ENCODE measurements at places on chromosomes 4 and X. TPM values are rescaled to one million over a fixed set of nuclear protein-coding genes. Genes with fewer than 3 reads are reported as not detected.

DNA sequence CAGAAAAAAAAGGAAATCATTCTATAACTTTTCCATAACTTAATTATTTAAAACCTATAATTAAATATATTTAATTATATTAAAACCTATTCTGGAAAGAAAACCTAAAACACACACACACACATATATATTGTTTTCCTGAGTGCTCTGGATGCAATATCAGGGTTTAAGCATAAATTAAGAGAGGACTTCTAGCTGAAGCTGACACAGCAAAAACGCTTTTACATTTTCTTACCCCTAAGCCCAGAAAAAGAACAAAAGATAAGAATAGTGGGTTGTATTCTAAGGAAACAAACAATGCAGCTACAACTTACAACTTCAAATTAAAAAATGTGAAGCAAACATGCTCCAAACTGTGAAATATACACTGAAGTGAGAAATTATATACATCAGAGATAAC, 52.3 kb downstream of the TMPRSS11B start:
- DNase-seq: no peak

Gene KLHL2
- polyA plus RNA-seq: 13.6 TPM

GRCh38 chr4:182776376-182777105, 140.6 kb downstream of the DCTD start:
- DNase-seq: no peak

- no peak for DNase-seq
These were observed 102.5 kb downstream of the CPEB2 start for GRCh38 chr4:15104825-15105224.

Gene ASB12
- not detected for polyA plus RNA-seq

GRCh38 chrX:138777230-138777629, 65.7 kb upstream of the FGF13 start:
- no peak for DNase-seq

DNA sequence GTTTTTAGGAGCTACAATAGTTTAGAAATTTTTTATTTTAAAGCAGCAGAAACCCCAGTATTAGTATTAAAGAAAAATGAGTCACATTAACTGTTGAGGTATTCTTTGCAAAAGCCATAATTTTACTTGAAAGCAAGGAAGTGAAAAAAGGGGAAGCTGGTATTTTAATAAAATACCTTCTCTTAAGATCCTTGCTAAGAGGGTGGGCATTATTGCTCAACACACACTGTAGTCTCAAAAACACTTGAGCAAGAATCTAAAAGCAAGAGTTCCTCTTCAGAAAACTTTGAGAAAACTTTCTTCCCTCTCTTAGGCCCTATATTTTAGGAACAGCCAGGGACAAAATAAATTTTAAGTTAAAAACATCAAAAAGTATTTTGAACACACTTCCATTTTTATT, 259.4 kb upstream of the DIAPH2 start:
- DNase-seq: no peak

Gene ZMAT1
- polyA plus RNA-seq: 0.08 TPM

Gene SASH3
- polyA plus RNA-seq: not detected

Gene C4orf50
- not detected for polyA plus RNA-seq

- no peak for DNase-seq
These were observed 78.1 kb upstream of the TRIM2 start for GRCh38 chr4:153126137-153126536.

Gene FGFBP2
- not detected for polyA plus RNA-seq

GRCh38 chr4:137209240-137209639, 323.1 kb downstream of the PCDH18 start:
- DNase-seq: no peak

DNA sequence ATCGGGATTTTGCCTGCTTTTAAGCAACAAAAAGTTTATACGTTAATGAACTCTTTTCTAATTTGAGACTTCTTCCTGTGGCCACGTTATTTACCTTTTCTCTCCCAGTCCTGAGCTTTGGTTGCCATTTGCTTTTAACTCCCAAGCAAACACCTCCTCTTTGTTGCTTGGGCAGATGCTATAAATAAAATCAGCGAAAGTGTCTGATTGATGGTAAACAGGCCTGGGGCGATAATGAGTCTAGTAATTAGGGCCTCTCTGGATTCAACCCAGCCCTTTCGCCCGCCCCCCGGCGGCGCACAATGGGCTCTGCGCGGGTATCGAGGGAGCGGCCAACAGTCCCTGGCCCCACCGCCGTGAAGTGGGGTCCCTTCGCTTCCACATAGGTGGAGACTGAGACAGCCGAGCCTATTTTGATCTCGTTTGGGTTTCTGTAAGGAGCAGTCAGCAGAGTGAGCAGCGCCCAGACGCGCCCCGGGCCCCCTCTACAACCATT, 790 bp downstream of the CLGN start:
- no peak for DNase-seq

Gene STX18
- polyA plus RNA-seq: 14.8 TPM

Gene MUC7
- not detected for polyA plus RNA-seq

GRCh38 chr4:112058433-112058832, 86.8 kb upstream of the FAM241A start:
- DNase-seq: no peak

DNA sequence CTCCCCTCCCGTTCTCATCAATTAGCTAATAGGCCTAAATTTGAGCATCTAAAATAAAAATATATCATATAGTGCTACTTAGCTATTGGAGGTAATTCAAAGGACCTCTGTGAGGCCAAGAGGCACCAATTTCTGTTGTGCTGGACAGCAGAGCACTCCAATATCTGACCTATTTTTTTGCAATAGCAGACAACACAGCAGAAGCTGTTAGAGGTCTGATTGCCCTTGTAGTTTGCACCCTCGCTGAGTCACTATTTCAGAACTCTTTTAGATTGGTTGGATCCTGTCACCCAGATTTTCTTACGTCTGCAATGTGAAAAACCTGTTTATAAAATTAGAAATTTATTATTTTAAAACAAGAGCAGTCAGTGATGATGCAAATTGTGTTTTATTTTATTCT, 184.1 kb downstream of the CEP135 start:
- no peak for DNase-seq

GRCh38 chr4:142719854-142720541, 126.1 kb downstream of the INPP4B start:
- DNase-seq: peak; percentile 6

GRCh38 chrX:115268421-115268820, 21.1 kb upstream of the LUZP4 start:
- DNase-seq: peak; percentile 18

- no peak for DNase-seq
These were observed 53.5 kb downstream of the REELD1 start for GRCh38 chr4:146267826-146268225.

Gene CT55
- not detected for polyA plus RNA-seq

DNA sequence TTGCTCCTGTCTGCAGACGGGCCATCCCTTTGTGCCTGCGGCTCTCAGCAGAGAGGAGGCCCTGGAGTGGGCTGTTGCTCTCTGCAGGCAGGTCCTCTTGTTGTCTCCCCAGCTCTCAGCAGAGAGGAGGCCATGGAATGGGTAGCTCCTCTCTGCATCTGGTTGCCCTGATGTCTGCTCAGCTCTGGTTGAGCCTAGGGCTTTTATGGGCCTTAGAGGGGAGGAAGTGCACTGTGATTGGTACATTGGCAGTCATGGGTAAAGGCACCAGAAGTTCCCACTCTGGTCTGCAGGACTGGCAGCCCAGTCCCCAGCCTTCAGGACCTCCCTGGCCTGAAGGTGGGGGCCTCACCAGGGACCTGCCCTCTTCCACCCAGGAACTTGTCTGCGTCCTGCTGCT, 21.5 kb downstream of the SPON2 start:
- DNase-seq: no peak

DNA sequence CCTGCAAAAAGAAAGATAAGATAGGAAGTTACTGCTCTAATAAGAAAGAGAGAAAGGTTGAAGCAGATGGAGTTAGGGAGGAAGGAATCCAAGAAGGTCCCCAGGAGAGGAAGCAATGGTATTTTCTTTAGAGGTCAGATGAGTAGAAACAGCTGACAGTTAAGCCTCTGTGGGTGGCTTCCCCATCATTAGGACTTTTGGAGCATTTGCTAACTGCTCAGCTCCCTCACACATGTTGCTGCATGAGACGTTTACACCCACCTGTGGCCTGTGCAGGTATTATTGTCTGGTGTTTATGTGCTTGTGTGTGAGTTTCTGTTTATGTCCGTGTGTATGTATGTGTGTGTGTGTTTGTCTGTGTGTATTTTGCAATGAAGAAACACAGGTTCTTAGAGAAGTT, 346.8 kb downstream of the RAB28 start:
- DNase-seq: no peak

DNA sequence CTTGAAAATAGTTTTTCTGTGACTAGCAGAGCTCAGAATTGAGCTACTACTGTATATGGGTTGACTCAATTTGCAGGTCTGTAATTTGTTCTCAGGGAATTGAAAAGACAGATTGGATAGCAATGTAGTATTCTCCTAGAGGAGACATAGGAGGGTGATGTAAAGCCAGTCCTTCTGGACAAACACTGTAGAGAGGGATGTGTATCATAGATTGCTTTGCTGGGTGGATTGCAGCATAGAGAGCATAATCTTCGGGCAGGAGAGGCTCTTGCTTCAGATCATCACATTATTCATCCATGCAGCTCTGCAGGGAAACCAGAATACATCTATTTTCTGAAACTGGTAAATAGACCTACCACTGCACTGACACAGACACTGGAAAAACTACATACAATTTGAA, 1110.5 kb downstream of the RAPGEF2 start:
- no peak for DNase-seq

GRCh38 chr4:110396963-110397362, 79.0 kb upstream of the ENPEP start:
- DNase-seq: no peak

DNA sequence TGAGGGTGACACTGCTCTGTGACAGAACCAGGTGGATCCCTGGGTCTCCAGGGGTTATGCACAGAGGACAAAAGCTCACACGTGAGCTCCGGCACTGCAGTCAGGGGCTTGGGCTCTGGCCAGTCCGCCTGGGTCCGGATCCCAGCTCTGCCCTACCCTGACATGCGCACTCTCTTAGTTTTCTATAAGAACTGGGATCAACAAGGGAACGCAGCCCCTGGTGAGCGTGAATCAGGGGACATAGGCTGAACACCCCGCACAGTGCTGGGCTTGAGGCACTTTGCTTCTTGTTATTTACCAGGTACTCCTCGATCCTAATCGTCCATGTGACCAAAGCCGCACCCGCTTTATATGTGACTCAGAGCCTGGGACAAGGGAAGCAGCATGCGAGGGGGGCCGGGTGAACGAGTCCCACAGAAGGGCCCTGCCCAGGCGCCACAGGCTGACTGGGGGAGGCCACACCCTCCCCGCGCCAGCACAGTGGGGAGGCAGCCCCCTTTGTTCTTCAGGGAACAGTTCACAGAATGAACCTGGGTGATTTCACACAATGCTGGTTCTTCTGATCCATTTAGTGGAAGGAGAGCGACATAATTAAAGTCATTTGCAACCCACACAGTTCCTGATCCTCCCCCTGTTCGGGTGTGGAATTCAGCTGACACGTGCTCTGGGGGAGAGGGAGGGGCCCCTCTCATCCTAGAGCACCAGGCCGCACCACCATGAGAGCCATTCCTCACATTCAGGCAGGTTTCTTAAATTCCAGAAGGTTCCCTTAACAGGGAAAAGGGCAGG, 55.5 kb downstream of the WFS1 start:
- DNase-seq: no peak

- DNase-seq: peak; percentile 41
These were observed 234.0 kb downstream of the SPOCK3 start for GRCh38 chr4:167000141-167000852.

DNA sequence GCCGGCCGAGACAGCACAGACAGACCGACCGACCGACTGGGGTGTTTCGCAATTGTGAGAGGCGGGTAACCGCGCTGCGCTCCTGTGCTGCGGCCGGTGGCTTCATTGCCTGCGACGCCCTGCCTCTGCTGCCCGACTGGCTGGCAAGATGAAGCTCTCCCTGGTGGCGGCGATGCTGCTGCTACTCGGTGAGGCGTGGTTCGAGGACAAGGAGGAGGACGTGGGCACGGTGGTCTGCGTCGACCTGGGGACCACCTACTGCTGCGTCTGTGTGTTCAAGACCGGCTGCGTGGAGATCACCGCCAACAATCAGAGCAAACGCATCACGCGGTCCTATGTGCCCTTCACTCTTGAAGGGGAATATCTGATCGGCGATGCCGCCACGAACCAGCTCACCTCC, 565.7 kb upstream of the SMIM31 start:
- DNase-seq: no peak

DNA sequence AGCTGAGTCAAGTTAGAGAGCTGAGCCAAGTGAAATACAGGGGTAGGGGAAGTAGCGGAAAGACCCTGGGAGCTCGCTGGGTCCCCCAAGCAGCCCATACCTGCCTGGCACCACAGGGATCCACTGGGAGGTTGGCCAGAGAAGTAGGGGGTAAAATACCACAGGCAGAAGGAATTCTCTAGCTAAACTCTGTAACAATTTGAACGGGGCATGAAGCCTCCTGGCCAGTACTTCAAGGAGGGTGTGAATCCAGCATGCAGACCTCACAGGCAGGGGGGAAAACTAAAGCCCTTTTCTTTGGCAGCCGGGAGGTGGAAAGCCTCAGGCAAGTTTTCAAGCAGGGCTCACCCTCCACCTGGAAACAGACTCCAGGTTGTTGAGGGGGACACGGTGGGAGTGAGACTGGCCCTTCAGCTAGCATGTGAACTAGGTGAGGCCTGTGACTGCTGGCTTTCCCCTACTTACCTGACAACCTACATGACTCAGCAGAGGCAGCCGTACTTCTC, 3.7 kb upstream of the UGT2A1 start:
- DNase-seq: no peak

Gene ERAS
- polyA plus RNA-seq: not detected

Gene SSX4
- not detected for polyA plus RNA-seq

- no peak for DNase-seq
These were observed 62.6 kb downstream of the DGKK start for GRCh38 chrX:50407976-50408375.

DNA sequence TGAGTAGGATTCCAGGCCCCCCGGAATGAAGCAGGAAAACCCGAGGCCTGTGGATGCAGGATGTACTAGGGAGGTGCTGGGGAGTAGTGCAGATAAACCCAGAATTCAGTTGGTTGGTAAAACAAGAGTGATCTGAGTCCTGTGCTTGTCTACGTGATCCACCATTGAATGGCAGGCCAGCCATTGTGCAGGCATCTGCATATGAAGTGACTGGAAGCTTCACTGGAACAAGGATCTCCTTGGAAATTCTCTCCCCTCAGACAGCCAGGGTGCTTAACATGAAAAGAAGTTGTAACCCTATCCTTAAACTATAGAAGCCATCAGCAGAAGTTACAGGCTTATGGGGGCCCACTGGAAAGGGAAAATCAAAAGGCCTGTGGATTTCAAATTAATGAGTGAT, 656 bp upstream of the GSPT2 start:
- DNase-seq: no peak

Gene USP51
- polyA plus RNA-seq: 0.68 TPM
